ENCODE measurements at places on chromosomes 5 and 9.

DNA sequence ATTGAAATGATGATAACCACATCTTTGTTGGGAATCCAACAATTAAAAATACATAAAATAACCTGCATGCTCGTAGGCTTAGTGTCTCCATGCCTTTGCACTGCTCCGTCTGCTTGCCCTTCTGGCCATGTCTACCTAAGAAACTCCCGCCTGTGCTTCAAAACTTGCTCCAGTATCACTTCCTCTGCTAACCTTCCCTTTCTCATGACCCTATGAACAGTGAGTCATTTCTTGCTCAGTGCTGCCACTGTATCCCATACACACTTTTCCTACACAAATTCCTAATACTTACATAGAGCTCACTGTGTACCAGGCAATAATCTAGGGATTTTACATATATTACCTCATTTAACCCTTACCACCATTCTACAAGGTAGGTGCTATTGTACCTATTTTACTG lies 33.5 kb downstream of the TMEM245 start:
- no peak for ATAC-seq

DNA sequence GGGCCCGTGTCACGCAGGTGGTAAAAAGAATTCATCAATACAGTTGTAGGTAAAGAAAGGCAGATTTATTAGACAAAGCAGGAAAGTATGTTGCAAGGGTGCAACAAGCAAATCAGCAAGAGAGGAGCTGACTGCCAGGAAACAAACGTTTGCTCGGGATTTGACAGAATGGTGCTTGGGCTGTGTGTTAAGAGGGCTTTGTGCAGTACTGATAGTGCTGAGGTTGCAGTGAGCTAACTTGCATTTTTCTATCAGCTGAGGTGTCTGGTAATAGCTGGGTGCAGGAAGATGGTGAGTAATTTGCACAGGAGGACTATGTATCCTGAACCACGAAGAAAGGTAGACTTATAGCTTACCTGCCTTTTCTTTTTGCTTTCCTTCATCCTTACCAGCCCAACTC lies 3.9 kb upstream of the RARS1 start:
- no peak for ATAC-seq

DNA sequence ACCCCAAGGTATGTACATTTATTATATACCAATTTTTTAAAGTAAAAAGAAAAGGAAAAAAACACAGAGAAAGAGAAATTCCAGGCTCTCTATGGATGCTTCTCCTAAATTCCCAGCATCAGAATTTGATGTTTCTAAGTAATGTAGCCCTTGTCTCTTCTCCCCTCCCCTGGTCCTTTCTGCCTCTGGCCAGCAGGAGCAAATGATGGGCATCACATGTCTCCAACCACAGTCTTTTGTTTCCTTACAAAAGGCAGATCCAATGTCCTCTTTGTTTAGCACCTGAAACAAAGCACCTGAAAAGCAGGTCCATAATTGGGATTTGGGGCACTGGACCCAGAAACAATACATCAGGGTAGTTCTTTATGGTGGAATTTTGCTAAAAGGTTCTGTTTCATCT lies 50.4 kb upstream of the APC start:
- no peak for ATAC-seq

DNA sequence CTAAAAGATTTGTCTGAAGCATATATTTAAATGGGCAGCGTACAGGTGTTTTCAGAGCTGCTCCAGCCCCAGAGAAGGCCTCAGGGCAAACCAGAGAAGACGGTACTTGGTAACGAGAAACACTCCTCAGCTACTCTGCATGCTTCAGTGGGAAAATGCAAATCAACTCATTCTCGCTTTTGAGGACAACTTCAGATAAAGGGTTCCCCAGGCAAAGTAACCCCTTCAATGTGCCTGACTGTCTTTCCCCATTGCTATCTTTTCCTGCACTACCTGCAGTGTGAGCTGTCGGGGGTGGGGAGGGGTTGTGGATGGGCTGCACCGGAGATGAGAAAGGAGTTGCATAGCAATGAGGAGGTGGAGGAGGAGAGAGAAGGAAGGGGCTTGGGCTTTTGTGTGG lies 339.7 kb upstream of the CLINT1 start:
- ATAC-seq: no peak

DNA sequence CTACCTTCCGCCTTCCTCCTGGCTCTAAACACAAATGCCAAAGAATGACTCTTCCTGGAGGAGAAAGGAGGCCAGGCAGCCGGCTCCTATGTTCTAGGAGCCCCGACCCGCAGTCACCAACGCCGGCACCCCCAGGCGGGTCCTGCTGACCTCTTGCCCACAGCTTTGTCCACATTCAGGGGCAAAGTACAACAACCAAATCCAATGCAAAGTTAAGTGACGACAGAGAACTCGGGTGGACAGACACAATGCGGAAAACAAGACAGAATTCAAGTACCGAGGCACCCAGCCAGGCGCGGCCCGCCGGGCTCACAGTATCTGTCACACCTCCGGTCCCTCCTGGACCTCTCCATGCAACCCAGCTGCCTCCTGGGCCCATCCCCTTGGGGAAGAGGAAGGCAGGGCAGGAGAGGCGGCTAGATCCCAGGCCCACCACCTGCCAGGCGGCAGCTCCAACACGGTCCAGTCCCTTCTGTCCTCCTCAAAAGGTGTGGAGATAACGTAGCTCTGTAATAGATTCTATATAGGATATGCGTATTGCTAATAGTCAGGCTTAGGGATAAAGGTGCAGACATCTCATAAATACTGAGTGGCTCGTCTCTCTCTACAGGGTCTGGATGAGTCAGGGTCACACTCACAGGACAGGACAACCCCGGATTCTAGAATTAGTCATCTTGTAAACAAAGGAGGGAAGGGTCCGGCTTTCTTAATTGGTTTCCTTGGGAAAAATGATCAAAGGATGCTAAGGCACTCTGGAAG lies 46.9 kb upstream of the UBAC1 start:
- no peak for ATAC-seq

- ATAC-seq: no peak
Observed at GRCh38 chr5:68333649-68334552, 118.3 kb downstream of the PIK3R1 start.

- ATAC-seq: no peak
Observed at GRCh38 chr9:124496075-124496449, 11.1 kb downstream of the NR5A1 start.

- no peak for ATAC-seq
Observed at GRCh38 chr5:151592855-151593408, 1.8 kb upstream of the FAT2 start.

DNA sequence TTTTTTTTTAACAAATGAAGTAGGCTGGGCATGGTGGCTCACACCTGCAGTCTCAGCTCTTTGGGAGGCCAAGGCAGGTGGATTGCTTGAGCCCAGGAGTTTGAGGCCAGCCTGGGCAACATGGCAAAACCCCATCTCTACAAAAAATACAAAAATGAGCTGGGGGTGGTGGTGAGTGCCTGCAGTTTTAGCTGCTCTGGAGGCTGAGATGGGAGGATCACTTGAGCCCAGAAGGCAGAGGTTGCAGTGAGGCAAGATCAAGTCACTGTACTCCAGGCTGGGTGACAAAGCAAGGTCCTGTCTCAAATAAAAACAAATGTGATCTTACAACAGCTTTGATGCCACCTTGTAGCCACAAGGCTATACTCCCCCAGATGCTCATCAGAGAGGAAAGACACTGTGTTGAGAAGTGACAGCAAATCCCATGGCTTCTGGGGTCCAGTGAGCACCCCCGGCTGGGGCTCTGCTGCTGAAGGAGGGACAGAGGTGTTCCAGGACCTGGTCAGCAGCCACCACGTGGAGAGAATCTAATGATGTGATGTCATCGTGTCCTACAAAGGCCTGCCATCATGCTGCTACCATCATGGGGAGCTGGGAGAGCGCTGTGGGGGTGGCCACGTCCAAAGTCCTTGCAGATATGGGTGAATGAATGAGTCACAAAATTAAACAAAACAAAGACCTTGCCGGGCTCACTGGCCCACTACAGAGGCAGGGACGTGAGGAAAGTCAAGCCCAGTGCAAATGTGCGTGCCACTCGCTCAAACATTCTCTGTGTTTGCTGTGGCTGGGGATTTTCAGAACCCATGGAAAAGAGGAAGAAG lies 60.7 kb downstream of the PRRT1B start:
- ATAC-seq: no peak

- ATAC-seq: no peak
Observed at GRCh38 chr5:116451066-116451465, 123.6 kb downstream of the SEMA6A start.

GRCh38 chr5:171355302-171355724 lies 32.3 kb upstream of the NPM1 start:
- ATAC-seq: peak; percentile 85

DNA sequence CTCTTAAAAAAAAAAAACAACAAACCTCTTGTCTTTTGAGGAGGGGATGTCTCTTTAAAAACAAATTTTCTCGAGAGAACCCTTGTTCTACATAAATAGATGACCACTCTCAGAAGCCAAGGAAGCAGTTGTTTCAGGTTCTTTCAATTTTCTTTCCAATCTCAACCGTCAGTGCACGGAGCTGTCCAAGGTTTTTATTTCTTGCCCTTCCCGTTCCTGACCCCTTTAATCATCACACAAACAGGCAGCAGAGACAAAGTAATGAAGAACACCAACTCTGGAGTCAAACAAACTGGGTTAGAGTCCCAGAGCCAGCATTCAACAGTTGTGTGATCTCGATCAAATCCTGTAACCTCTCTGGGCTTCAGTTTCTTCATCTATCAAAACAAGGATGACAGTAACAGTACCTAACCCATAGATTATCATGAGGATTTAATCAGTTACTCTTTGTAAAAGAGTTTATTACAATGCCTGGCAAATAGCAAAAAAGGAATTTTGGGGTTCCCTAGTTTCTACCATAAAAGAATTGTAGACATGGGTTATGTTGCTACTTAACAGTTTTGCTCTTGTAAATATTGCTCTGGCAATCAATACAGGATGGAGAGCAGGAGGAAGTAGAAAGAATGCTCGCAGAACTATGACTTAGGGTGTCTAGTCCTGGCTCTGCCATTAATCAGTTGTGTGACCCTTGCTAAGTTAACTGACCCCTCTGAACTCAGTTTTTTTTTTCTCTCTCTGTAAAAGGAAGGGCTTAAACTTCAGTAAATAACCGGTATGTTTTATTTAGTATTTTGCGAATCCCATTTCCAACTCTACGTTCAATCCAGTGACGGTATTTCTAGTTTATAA lies 1.0 kb upstream of the NIM1K start:
- no peak for ATAC-seq

- ATAC-seq: no peak
Observed at GRCh38 chr5:159189310-159189709, 20.0 kb downstream of the RNF145 start.

All from activated CD4-positive, CD25-positive, alpha-beta regulatory T cell treated with anti-CD3 and anti-CD28 coated beads, Interleukin-2, amount 50 U/mL, for 24 hours (primary cell).